ENCODE measurements at places on chromosomes 2 and 18. TPM values are rescaled to one million over a fixed set of nuclear protein-coding genes. Genes with fewer than 3 reads are reported as not detected.

Gene PPP1R1C
- 5.2 TPM for total RNA-seq

Gene DSG1
- not detected for total RNA-seq

Gene CCDC141
- 25.7 TPM for total RNA-seq

Gene CYP1B1
- 9.8 TPM for total RNA-seq

Gene MEP1B
- total RNA-seq: not detected

DNA sequence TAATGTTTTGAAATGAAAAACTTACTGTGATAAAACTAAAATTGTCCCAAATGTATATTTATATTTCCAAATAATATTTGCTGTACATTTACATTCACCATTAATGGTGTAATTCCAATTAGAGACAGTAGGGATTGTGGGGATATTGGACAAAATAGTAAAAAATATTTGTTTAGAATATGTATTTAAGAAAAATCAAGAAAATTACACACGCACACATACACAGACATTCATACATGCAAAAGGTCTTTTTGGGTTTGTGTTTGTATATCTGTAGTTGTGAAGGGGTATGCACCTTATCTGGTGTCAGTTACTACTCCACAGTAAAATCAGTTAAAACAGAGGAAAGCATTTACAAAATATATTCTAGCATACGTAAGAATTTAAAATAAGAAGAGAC is 435.9 kb upstream of the ZNF804A start:
- no peaks in the 10 kb centered on the region for H3K4me1 ChIP-seq
- H3K4me3 ChIP-seq: no peak overlapping the region
- no peaks in the 10 kb centered on the region for H3K27me3 ChIP-seq
- DNase-seq: no peak

DNA sequence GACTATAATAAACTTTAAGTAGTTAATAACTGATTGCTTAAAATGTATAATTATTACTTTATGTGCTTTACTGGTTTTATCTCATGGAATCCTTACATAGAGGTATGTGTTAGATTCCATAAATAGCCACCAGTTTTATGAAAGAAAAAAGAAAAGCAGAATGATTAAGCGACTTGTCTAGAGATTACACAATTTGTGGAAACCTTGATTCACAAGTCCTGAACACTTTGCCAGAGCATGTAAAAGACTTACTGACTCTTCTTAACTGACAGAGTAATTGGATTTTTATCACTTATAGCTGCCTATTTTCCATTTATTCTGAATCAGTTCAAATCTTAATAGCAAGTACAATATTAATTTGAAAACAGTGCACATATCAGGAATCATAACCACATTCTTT is 448.7 kb upstream of the NETO1 start:
- no peak overlapping the region for H3K4me3 ChIP-seq
- no peak for DNase-seq
- H3K36me3 ChIP-seq: no peaks in the 10 kb centered on the region
- H3K27ac ChIP-seq: no peak overlapping the region

GRCh38 chr2:101496279-101496678 is 21.4 kb upstream of the RFX8 start:
- no peaks in the 10 kb centered on the region for H3K27me3 ChIP-seq
- no peak overlapping the region for H3K4me3 ChIP-seq
- H3K4me1 ChIP-seq: no peaks in the 10 kb centered on the region
- H3K27ac ChIP-seq: no peak overlapping the region

DNA sequence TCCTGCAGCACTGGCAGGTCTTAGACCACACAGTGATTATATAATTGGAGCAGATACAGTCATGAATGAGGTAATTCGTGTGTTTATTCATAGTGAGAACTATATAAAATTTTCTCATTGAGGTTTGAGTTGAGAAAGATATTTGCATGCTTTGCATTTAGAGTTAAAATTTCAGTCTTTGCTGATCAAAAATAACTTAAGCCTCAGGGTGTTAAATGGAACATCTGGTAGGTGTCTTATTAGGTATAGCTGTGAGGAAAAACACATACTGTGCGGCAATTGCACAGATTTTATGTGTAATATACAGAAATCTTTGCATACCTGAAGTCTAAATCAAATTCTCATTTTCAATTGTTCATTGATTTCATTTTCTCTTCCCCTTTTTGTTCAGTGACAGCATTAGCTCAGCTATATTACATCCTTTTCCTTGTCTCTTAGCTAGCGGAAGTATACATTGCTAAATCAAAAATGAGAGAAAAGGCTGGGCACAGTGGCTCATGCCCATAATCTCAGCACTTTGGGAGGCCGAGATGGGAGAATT is 21.2 kb downstream of the GORASP2 start:
- no peak overlapping the region for H3K27ac ChIP-seq
- DNase-seq: no peak
- H3K36me3 ChIP-seq: peaks cover 28% of the 10 kb centered on the region
- no peak overlapping the region for H3K4me3 ChIP-seq
- no peaks in the 10 kb centered on the region for H3K4me1 ChIP-seq

- no peak overlapping the region for H3K27ac ChIP-seq
- no peaks in the 10 kb centered on the region for H3K4me1 ChIP-seq
- H3K27me3 ChIP-seq: no peaks in the 10 kb centered on the region
- H3K4me3 ChIP-seq: no peak overlapping the region
- no peaks in the 10 kb centered on the region for H3K36me3 ChIP-seq
Observed at GRCh38 chr18:29012883-29013465, 836.0 kb upstream of the CDH2 start.

DNA sequence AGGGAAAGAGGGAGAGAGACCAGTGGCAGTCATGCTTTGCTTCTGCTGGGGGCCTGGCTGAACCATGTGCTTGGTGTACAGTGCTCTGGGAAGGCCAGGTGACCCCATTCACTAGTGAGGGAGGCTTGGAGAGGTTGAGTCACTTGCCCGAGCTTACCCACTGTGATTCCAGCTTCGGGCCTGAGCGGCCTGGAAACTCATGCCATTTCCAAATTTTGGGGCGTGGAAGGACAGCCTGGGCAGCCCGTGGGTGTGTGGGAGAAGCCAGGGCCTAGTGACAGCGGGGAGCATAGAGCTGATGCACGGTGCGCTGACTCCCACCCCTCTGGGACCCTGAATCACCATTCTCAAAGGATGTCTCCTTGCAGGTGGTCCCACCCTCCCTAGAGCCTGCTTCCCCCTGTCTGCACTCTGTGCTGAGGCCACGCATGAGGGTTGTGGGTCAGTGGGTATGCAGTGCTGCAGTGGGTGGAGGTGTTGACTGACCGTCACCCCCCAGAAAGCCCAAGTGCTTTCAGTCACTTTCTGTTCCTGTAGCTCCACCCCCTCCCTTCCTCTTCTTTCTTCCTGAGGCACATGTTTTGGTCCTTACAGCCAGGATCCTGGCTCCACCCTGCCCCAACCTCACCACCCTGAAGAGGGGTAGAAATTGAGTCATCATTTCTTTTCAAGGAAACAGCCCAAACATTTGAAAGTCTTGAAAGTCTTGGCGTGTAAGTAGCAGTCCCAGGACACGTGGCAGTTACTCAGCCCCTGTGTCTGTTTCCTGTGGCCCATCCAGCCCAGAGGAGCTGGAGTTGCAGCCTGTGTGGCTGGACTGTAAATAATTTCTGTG is 69.3 kb upstream of the MCFD2 start:
- no peaks in the 10 kb centered on the region for H3K27me3 ChIP-seq
- peaks cover 4% of the 10 kb centered on the region for H3K4me1 ChIP-seq
- no peak overlapping the region for H3K4me3 ChIP-seq
- H3K36me3 ChIP-seq: peaks cover 6% of the 10 kb centered on the region
- H3K27ac ChIP-seq: peak overlapping the region; percentile 78
- no peak for DNase-seq

- H3K27me3 ChIP-seq: no peaks in the 10 kb centered on the region
- no peaks in the 10 kb centered on the region for H3K36me3 ChIP-seq
- no peak overlapping the region for H3K4me3 ChIP-seq
- no peaks in the 10 kb centered on the region for H3K4me1 ChIP-seq
- DNase-seq: no peak
Observed at GRCh38 chr18:27249933-27250332, 64.8 kb upstream of the CHST9 start.

GRCh38 chr2:5403392-5403791 is 288.8 kb upstream of the SOX11 start:
- no peak overlapping the region for H3K27ac ChIP-seq
- no peaks in the 10 kb centered on the region for H3K36me3 ChIP-seq
- H3K4me1 ChIP-seq: no peaks in the 10 kb centered on the region
- no peak for DNase-seq
- no peaks in the 10 kb centered on the region for H3K27me3 ChIP-seq

DNA sequence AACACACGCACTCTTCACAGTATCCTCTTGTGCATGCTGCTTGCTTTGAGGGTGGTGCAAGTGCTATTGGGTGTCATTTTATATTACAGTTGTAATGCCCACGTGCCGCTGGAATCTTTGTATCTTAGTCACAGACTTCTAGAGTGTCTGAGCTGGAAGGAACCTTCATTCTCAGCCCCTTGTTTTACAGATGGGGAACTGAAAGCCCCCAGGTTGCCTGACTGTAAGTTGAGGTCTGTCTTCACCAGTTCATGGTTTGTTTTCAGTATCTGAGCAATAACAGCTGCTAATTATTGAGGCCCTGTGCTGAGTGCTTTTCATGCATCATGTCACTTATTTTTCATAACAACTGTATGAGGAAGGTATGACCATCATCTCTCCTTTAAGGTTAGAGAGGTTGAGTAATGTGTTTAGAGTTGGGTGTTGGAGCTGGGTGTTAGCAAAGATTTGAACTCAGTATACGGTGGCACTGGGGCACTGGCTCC is 77.0 kb downstream of the PRKCE start:
- H3K27ac ChIP-seq: no peak overlapping the region
- DNase-seq: no peak
- H3K4me3 ChIP-seq: no peak overlapping the region
- no peaks in the 10 kb centered on the region for H3K36me3 ChIP-seq

- H3K36me3 ChIP-seq: no peaks in the 10 kb centered on the region
- no peak overlapping the region for H3K4me3 ChIP-seq
- no peaks in the 10 kb centered on the region for H3K4me1 ChIP-seq
- H3K27ac ChIP-seq: no peak overlapping the region
- no peaks in the 10 kb centered on the region for H3K27me3 ChIP-seq
Observed at GRCh38 chr2:24409700-24410556, 49.6 kb upstream of the ITSN2 start.

DNA sequence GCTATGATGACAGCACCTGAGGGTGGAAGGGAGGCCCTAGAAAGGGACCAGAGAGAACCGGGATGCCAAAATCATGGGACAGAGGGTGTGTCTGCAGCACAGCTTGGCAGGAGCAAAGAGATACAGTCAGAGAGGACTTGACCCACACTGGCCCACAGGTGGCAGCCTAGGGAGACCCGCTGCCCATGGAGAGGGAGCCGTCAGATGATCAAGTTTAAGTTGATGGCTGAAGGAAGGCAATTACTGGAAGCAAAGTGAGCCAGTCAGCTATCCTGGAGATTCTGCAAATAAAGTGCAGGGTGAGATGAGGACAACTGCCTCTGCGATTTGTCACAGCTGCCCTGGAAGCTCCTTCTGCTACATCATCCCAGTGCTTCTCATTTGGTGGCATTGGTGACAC is 74.0 kb downstream of the CMPK2 start:
- DNase-seq: no peak
- H3K4me3 ChIP-seq: no peak overlapping the region
- H3K27ac ChIP-seq: no peak overlapping the region
- H3K27me3 ChIP-seq: no peaks in the 10 kb centered on the region

- H3K4me3 ChIP-seq: no peak overlapping the region
- no peaks in the 10 kb centered on the region for H3K4me1 ChIP-seq
- no peak for DNase-seq
- no peaks in the 10 kb centered on the region for H3K27me3 ChIP-seq
- no peak overlapping the region for H3K27ac ChIP-seq
Observed at GRCh38 chr18:52715991-52716390, 376.0 kb downstream of the DCC start.

GRCh38 chr2:37456479-37456878 is 112.0 kb downstream of the QPCT start:
- no peak overlapping the region for H3K27ac ChIP-seq
- no peak overlapping the region for H3K4me3 ChIP-seq
- peaks cover 2% of the 10 kb centered on the region for H3K4me1 ChIP-seq
- no peak for DNase-seq
- H3K36me3 ChIP-seq: no peaks in the 10 kb centered on the region

GRCh38 chr2:192267484-192267883 is 72.8 kb upstream of the TMEFF2 start:
- H3K27ac ChIP-seq: no peak overlapping the region
- no peak for DNase-seq
- no peaks in the 10 kb centered on the region for H3K27me3 ChIP-seq
- H3K4me3 ChIP-seq: no peak overlapping the region

- peak; percentile 70 for DNase-seq
- no peaks in the 10 kb centered on the region for H3K4me1 ChIP-seq
- H3K36me3 ChIP-seq: no peaks in the 10 kb centered on the region
- no peak overlapping the region for H3K4me3 ChIP-seq
- no peaks in the 10 kb centered on the region for H3K27me3 ChIP-seq
Observed at GRCh38 chr2:24421668-24422067, 61.3 kb upstream of the ITSN2 start.

DNA sequence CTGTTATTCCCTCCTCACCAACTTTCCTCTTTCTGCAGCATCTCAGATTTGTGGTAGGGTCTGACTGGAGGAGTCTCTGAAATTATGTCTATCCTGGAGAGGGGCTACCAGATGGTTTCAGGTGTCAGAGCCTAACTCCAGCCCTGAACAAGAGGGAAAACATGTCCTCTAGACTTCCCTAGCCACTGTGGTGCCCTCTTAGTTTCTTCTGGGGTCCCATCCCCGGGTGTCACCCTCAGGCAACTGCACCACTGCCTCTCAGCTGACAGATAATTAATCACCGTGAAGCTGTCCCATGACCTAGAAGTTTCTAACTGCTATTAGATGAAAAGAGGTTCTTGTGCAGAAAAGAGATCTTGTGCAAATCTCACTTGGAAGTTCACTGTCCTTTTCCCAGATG is 95.1 kb upstream of the CELF4 start:
- no peak overlapping the region for H3K4me3 ChIP-seq
- H3K4me1 ChIP-seq: peaks cover 11% of the 10 kb centered on the region

Measured in lung (tissue), 17 donors.